ENCODE measurements at places on chromosomes 16 and 17.
A peak's percentile ranks its signal among the peaks of the same experiment; 100 is the strongest.

DNA sequence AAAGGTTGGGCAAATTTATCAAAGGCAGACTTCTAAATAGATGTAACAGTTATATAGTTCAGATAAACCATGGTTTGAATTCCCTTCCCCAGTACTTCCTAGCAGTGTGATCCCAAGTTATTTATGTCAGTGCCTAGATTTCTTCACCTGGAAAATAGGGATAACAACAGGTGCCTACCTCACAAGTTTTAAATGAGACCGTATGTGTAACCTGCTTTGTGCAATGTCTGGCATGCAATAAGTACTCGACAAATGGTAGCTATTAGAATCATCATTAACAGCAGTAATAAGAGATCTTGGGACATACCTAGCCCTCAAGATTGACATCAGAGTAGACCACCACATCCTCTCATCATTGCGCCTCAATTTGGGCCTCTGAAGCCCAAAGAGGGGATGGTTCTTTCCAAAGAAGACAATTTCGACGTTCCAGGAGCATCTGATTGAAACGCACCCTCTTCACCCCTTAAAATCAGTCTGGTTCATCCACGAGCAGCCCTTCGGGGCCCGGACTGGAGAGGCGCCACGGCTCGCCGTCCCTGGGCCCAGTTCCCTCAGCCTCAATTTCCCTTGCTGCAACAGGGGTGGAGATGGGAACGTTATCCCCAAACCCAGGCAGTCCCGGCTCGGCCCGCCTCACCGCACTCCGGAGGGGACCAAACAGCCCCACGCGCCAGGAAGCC, 541 bp downstream of the ACACA start:
- H3K4me3 ChIP-seq, result peak overlapping the region; percentile 88
- no peak for DNase-seq
- H3K27me3 ChIP-seq, result no peaks in the 10 kb centered on the region

- H3K27ac ChIP-seq, result no peak overlapping the region
- H3K36me3 ChIP-seq, result no peaks in the 10 kb centered on the region
- no peaks in the 10 kb centered on the region for H3K27me3 ChIP-seq
Measured at GRCh38 chr16:22625967-22626366, 115.3 kb downstream of the NPIPB5 start.

DNA sequence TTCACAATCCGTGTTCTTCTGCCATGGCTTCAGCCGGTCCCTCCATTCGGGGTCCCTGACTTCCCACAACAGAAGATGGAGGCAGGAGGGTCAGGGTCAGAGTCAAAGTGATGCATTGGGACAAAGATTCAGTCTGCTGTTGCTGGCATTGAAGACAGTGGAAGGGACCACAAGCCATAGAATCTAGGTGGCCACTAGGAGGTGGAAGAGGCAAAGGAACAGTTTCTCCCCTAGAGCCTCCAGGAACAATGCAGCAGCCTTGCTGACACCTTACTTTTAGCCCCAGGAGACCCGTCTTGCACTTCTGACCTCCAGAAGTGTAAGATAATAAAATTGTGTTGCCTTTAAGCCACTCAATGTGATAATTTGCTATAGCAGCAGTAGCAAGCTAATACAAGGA, 55.9 kb downstream of the MFSD11 start:
- no peaks in the 10 kb centered on the region for H3K4me1 ChIP-seq
- no peaks in the 10 kb centered on the region for H3K36me3 ChIP-seq
- DNase-seq, result no peak
- H3K27me3 ChIP-seq, result no peaks in the 10 kb centered on the region
- H3K27ac ChIP-seq, result no peak overlapping the region

GRCh38 chr16:54431041-54431996, 144.7 kb upstream of the IRX3 start:
- DNase-seq, result no peak
- H3K27me3 ChIP-seq, result no peaks in the 10 kb centered on the region
- no peaks in the 10 kb centered on the region for H3K4me1 ChIP-seq
- no peak overlapping the region for H3K4me3 ChIP-seq

DNA sequence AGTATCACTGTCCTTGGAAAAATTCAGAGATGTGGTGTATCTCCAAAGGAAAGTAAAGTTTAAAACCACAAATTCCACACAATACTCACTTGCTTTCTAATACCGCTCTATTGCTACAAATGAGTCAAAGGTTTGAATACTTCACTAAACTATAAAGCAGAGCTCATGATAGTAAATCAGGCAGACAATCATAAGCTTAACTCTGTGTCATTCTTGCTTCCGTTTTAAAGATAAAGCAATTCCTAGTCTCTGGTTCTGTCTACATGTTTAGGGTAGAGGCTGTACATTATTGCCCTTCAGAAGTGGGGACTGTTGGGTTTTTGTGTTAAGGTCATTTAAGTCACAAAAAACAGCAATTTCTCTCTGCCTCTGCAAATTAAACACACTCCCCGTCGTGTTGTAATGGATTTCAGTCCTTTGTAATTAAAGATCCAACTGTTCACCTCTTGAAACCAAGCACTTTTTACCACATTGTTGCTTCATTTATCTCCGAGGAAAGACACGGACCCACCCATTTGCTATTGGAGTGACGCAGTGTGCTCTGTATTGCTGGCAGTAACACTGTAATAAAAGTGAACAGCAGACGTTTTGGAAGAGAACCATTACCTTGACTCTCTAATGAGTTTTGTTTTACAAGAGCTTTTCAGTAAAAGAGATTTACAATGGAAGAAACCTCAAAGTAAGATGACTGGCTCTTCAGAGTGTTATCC, 83.1 kb upstream of the CNTNAP4 start:
- no peak overlapping the region for H3K4me3 ChIP-seq
- DNase-seq, result no peak
- no peaks in the 10 kb centered on the region for H3K27me3 ChIP-seq
- no peak overlapping the region for H3K27ac ChIP-seq
- no peaks in the 10 kb centered on the region for H3K4me1 ChIP-seq

GRCh38 chr16:65510850-65511249, 389.0 kb upstream of the CDH11 start:
- H3K36me3 ChIP-seq, result no peaks in the 10 kb centered on the region
- DNase-seq, result no peak
- H3K4me3 ChIP-seq, result no peak overlapping the region
- H3K27me3 ChIP-seq, result no peaks in the 10 kb centered on the region

GRCh38 chr17:78358538-78359320, 1.1 kb downstream of the SOCS3 start:
- DNase-seq, result no peak
- peaks cover 12% of the 10 kb centered on the region for H3K36me3 ChIP-seq
- no peaks in the 10 kb centered on the region for H3K27me3 ChIP-seq
- H3K27ac ChIP-seq, result no peak overlapping the region
- peaks cover 20% of the 10 kb centered on the region for H3K4me1 ChIP-seq

DNA sequence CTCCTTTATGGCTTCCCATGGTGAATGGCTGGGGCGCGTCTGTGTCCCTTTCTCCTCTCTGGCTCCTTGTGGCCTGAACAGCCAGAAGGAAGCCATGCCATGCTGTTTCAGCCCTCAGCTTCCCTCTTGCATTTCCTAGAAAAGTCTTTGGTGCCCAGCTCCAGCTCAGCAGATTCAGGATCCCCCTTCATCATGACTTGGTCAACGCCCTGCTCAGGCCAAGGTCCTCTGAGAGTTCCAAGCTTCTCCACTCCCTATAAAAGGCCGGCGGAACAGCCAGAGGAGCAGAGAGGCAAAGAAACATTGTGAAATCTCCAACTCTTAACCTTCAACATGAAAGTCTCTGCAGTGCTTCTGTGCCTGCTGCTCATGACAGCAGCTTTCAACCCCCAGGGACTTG, at the start of gene CCL13:
CCL13 (plus strand) TSS at position 287 of the 400 bp plus-strand sequence; CDS start at position 334, 47 bp downstream.
- no peak for DNase-seq
- no peak within 1 kb of the TSS for H3K4me3 ChIP-seq
- H3K27ac ChIP-seq, result no peak within 1 kb of the TSS
- no peaks in the 10 kb centered on the region for H3K36me3 ChIP-seq

DNA sequence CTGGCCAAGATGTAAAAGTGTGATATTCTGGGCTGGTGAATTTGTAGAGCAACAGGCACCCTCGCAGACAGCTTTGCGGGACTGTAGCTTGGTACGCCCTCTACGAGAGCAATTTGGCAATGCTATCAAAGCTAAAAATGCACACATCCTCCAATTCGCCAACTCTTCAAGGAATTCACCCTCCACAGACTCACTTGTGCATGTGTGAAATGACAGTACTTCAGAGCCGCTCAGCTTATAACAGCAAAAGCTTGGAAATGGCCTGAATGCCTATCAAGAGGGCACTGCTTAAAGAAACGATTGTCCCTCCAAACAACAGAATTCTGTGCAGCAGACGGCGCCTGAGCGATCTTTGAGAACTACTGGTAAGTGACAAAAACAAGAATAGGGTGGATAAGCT, 130.8 kb downstream of the SDK2 start:
- no peaks in the 10 kb centered on the region for H3K36me3 ChIP-seq
- DNase-seq, result no peak
- H3K4me1 ChIP-seq, result peaks cover 5% of the 10 kb centered on the region

- DNase-seq, result no peak
- H3K4me3 ChIP-seq, result no peak overlapping the region
- H3K27me3 ChIP-seq, result no peaks in the 10 kb centered on the region
- H3K27ac ChIP-seq, result no peak overlapping the region
Measured at GRCh38 chr17:60230358-60230757, 80.6 kb downstream of the CA4 start.

- H3K36me3 ChIP-seq, result no peaks in the 10 kb centered on the region
- peak overlapping the region; percentile 30 for H3K4me3 ChIP-seq
- H3K4me1 ChIP-seq, result no peaks in the 10 kb centered on the region
- H3K27me3 ChIP-seq, result no peaks in the 10 kb centered on the region
Measured at GRCh38 chr16:58236231-58236690, 38.4 kb upstream of the CSNK2A2 start.

GRCh38 chr16:23124315-23124714, 24.9 kb downstream of the USP31 start:
- H3K4me1 ChIP-seq, result peaks cover 3% of the 10 kb centered on the region
- no peaks in the 10 kb centered on the region for H3K27me3 ChIP-seq
- H3K36me3 ChIP-seq, result no peaks in the 10 kb centered on the region
- no peak overlapping the region for H3K4me3 ChIP-seq
- H3K27ac ChIP-seq, result no peak overlapping the region
- DNase-seq, result no peak

DNA sequence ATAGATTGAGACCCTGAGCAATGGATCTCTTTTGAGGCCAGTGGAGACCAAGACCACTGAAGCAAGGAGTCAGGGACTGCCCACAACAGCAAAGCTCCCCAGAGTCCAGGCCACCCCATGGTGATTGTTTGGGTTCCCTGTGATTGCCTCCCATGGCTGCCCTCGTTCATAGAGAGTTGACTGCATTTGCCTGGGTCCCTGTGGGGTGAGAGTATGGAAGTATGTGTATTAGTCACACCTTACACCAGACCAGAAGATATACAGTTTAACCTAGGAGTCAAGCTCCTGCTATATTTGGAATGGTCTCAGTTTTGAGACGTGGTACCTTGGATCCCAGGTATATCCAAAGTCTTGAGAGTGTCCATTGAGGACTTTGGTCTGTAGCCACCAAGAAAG, 20.2 kb downstream of the HLF start:
- H3K4me3 ChIP-seq, result no peak overlapping the region
- DNase-seq, result no peak
- no peaks in the 10 kb centered on the region for H3K36me3 ChIP-seq
- H3K27me3 ChIP-seq, result no peaks in the 10 kb centered on the region
- H3K27ac ChIP-seq, result no peak overlapping the region

- no peak for DNase-seq
- no peaks in the 10 kb centered on the region for H3K36me3 ChIP-seq
- no peak overlapping the region for H3K4me3 ChIP-seq
- H3K4me1 ChIP-seq, result peaks cover 4% of the 10 kb centered on the region
- no peak overlapping the region for H3K27ac ChIP-seq
Measured at GRCh38 chr17:79912552-79913330, 73.5 kb upstream of the CBX4 start.

- H3K4me1 ChIP-seq, result 0 out of 2 replicates have a peak, but pooled peaks cover 3% of the 10 kb centered on the region
- no peaks in the 10 kb centered on the region for H3K27me3 ChIP-seq
- no peak for DNase-seq
Measured at GRCh38 chr16:57314161-57314785, 29.8 kb upstream of the PLLP start.

- H3K4me1 ChIP-seq, result no peaks in the 10 kb centered on the region
- no peak overlapping the region for H3K4me3 ChIP-seq
- DNase-seq, result no peak
- no peaks in the 10 kb centered on the region for H3K27me3 ChIP-seq
- H3K36me3 ChIP-seq, result no peaks in the 10 kb centered on the region
Measured at GRCh38 chr16:8998108-8998507, 34.4 kb upstream of the USP7 start.

- DNase-seq, result no peak
- no peak overlapping the region for H3K27ac ChIP-seq
- H3K36me3 ChIP-seq, result no peaks in the 10 kb centered on the region
- H3K4me1 ChIP-seq, result no peaks in the 10 kb centered on the region
Measured at GRCh38 chr16:88303890-88304819, 78.6 kb upstream of the ZNF469 start.

GRCh38 chr16:27402964-27403600, 1.1 kb downstream of the IL21R start:
- DNase-seq, result no peak
- H3K4me1 ChIP-seq, result no peaks in the 10 kb centered on the region
- H3K27ac ChIP-seq, result no peak overlapping the region
- H3K4me3 ChIP-seq, result no peak overlapping the region
- H3K27me3 ChIP-seq, result no peaks in the 10 kb centered on the region

GRCh38 chr17:43907998-43908721, 824 bp upstream of the MPP2 start:
- no peak for DNase-seq
- no peaks in the 10 kb centered on the region for H3K36me3 ChIP-seq
- peaks cover 4% of the 10 kb centered on the region for H3K4me1 ChIP-seq

DNA sequence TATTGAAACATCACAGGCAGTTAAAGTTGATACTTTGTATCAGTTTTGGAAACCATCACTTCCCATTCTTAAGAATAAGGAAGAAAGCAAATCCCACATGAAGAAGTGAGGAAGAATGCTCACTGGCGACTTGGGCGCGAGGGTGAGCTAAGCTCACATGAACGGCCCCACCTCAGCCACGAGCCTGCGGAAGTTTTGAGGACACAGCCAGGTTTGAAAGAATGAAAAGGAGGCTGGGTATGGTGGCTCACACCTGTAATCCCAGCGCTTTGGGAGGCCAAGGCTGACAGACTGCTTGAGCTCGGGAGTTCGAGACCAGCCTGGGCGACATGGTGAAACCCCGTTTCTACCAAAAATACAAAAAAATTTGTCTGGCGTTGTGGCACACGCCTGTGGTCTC, 110.3 kb upstream of the CHMP6 start:
- no peak overlapping the region for H3K27ac ChIP-seq
- H3K4me1 ChIP-seq, result peaks cover 1% of the 10 kb centered on the region
- H3K4me3 ChIP-seq, result no peak overlapping the region
- no peak for DNase-seq

GRCh38 chr16:83882163-83882885, 16.6 kb upstream of the MLYCD start:
- no peaks in the 10 kb centered on the region for H3K36me3 ChIP-seq
- H3K4me3 ChIP-seq, result no peak overlapping the region
- no peak for DNase-seq
- H3K4me1 ChIP-seq, result no peaks in the 10 kb centered on the region

DNA sequence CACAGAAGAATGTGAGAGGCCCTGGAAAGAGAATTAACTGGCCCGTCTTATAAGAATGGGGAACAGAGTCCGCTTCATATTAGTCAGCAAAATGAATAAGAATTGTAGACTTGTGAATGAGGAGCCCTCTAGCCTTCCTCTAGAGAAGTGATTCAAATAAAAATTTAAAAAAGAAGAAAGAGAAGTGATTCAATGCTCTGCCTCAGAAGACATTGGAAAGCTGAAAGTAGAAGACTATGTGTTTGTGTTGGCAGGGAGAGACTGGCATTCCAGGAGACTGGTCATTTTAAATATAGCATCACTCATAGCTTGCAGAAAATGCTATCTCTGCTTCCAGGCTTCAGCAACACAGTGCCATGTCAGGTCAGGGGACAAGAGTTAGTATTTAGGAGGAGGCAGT, 190.6 kb upstream of the HS3ST3A1 start:
- H3K27ac ChIP-seq, result no peak overlapping the region
- H3K4me3 ChIP-seq, result no peak overlapping the region
- H3K36me3 ChIP-seq, result no peaks in the 10 kb centered on the region
- no peak for DNase-seq
- no peaks in the 10 kb centered on the region for H3K27me3 ChIP-seq

Data from iPS DF 6.9 (cell line).